ENCODE measurements at places on chromosomes 2 and 18.

DNA sequence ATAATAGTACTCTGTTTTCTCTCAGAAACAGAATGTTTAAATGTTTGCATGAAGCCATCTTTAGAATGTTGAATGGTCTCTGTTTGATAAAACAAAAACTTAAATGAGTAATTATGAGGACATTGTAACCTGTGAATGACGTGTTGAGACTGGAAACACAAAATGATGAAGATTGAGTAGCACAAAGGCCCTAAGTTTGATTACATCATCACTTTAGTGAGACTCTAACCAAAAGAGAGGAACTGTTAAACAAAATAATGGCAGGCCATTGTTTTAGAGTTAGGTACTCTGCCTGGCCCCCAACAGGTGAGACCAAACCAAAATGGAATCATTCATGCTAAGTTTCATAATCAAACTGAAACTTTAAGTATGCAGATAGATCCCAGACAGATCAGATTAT is 1561.7 kb upstream of the SLC39A10 start:
- DNase-seq, result no peak

GRCh38 chr18:47838396-47838795 is 92.1 kb downstream of the SMAD2 start:
- DNase-seq, result no peak

DNA sequence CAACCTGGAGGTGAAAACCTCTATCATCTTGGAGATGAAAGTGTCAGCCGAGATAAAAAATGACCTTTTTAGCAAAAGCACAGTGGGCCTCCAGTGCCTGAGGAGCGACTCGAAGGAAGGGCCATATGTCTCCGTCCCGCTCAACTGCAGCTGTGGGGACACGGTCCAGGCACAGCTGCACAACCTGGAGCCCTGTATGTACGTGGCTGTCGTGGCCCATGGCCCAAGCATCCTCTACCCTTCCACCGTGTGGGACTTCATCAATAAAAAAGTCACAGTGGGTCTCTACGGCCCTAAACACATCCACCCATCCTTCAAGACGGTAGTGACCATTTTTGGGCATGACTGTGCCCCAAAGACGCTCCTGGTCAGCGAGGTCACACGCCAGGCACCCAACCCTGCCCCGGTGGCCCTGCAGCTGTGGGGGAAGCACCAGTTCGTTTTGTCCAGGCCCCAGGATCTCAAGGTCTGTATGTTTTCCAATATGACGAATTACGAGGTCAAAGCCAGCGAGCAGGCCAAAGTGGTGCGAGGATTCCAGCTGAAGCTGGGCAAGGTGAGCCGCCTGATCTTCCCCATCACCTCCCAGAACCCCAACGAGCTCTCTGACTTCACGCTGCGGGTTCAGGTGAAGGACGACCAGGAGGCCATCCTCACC is 90.2 kb downstream of the SH3BP4 start:
- no peak for DNase-seq

DNA sequence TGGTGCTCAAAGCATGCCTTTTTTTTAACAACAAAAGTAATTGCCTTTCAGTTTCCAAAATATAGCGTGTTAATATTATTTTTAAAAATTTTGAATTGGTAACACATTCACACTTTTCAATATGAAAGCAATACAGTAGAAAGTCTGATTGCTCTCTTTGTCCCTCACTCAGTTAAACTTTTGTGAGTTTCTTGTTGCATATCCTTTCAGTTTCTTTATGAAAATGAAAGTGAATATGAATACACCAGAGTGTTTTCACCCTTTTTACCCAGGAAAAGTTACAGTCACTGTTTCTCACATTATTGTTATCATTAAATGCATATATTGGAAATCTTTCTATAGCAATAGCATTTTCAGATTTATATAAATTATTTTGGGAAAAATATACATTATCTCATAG is 377.4 kb upstream of the CRIM1 start:
- no peak for DNase-seq

- no peak for DNase-seq
These were observed 507.6 kb upstream of the SPHKAP start for GRCh38 chr2:228689053-228689452.

GRCh38 chr2:218990612-218991011 is 2.6 kb downstream of the CRYBA2 start:
- DNase-seq, result no peak

DNA sequence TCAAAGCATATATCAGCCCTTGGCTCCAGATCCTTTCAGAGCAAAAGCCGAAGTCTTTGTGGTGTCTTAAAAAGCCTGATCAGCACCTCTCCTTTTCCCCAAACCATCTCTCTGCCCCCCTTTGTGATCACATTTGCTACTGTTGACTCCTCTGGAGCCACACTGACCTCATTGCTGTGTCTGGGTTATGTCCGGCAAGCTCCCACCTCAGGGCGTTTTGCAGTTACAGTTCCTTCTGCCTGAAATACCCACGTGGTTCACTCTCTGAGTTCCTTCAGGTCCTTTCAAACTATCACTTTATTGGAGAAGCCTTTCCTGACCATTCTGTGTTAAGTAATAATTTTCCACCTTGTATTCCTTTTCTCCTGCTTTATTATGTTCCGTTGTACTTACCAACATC is 11.8 kb downstream of the C2orf69 start:
- DNase-seq, result no peak

GRCh38 chr2:126808929-126809328 is 89.8 kb upstream of the TEX51 start:
- DNase-seq, result no peak

GRCh38 chr2:125745514-125745913 is 910.4 kb upstream of the GYPC start:
- no peak for DNase-seq

DNA sequence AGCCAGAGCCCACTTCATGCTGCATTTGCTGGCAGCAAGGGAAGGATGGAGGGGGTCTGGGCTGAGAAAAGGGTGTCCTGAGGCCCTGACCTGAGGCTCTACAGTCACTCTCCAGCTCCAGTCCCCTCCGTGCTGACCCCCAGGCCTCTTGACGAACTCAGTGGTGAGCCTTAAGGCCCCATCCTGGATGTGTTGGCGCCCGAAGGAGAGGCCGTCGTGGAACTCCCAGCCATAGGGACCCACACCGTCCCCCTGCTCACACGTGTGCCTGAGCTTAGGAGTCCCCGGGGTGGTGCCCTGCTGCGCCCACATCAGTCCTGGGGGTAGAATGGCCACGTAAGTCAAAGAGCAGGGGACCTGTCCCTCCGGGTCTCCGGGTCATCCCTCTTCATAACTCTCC is 776 bp downstream of the MOGS start:
- DNase-seq, result no peak

Measured in CD4-positive, alpha-beta T cell treated with Interleukin-2 at 100 ng/mL for 4 hours (primary cell).